ENCODE measurements at places on chromosomes 3 and 15. TPM values are rescaled to one million over a fixed set of nuclear protein-coding genes. Genes with fewer than 3 reads are reported as not detected.

CLDN18 gene
- total RNA-seq: not detected

GXYLT2 gene
- total RNA-seq: 0.27 TPM

NR2E3 gene
- total RNA-seq: not detected

DNA sequence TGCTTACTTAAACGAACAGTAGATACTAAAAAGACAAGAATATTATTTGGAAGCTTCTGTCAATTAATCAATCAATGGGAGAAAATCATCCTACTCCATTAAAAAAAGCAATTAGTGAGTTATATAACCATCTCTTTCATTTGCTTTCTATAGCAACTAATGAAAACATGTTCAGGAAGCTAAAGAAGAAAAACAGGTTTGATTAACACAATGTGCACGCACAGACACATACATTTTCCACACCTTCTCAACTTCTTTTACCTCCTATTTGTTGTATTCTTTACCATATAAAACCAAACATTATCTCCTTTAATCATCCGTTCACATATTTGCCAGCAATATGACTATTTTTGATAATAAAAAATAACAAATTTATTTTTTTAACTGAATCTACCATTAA is 111.3 kb downstream of the GBE1 start:
- DNase-seq: no peak

DNA sequence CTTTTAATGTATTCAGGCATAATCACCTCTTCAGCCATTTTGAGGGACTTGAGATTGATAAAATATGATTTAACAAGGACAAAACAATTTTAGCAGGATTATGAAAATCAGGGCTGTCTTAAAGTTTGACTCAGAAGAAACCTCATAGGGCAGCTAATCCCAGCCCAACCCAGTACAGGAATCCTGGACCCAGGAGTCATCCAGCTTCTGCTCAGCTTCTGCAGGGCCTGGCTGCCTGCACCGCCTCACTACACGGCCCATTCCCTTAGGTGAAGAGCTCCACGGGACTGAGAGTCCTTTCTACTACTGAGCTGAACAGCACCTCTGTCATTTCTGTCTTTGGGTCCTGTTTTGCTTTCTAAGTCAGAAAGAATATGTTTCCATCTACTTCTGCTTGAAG is 37.5 kb downstream of the ARHGAP31 start:
- DNase-seq: no peak

- DNase-seq: no peak
Observed at GRCh38 chr3:58628823-58629562, 37.6 kb downstream of the FAM3D start.

DNA sequence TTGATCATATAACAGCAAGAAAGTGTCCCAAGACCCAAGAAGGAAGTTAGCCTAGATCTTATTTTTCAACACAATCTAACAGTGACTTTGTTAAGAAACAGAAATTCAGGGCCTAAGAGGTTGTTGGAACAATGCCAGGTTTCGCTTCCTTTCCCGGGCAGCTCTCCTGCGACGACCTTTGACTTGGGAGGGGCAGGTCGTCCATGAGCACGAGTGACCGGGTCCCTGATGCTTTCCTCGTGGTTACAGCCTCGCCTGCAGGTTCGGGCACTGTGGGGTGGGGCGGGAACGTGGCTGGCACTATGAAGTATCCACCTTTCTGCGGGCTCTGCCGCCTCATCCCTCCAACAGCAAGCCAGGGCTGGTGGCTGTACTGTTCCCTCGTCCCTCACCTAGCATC is 90.1 kb upstream of the RGMA start:
- peak; percentile 14 for DNase-seq

DNA sequence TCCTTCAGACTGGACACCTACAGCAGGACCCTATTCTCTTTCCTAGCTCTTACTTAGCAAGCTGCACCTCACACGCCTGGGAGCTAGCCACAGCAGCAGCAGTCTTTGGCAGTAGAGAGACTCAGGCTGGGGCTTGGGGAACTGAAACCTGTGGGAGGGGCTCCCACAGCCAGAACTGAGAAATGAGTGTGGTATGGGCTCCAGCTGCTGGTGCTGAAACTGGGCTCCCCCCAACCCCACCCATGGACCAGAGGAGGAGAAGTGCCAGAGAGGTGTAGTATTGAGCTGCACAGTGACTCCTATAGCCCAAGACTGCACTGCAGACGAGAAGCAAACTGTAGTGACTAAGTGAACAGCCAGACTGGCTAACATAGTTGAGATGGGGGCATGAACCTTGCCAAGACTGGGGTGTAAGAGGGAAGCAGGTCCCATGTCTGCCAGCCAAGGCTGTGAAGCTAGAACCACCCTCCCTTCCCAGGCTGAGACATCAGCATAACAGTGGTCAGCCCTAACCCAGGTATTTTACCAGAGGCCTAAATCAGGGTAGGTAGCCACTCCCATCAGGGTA is 62.5 kb downstream of the MYO5A start:
- peak; percentile 36 for DNase-seq

DNA sequence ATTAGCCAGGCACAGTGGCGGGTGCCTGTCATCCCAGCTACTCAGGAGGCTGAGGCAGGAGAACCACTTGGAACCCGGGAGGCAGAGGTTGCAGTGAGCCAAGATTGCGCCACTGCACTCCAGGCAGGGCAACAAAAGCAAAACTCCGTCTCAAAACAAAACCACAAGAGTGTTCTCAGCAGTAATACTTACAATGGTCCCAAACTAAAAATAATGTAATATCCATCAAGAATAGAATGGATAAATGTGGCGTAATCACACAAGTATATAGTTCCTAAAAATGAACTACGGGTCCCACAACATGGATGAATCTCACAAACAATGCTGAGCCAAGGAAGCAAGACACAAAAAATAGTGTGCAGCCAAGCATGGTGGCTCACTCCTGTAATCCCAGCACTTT is 39.2 kb downstream of the STAG1 start:
- DNase-seq: no peak
